GM13976 (cell line): ENCODE measurements at places on chromosomes 11 and 22.
A peak's percentile ranks its signal among the peaks of the same experiment; 100 is the strongest.

DNA sequence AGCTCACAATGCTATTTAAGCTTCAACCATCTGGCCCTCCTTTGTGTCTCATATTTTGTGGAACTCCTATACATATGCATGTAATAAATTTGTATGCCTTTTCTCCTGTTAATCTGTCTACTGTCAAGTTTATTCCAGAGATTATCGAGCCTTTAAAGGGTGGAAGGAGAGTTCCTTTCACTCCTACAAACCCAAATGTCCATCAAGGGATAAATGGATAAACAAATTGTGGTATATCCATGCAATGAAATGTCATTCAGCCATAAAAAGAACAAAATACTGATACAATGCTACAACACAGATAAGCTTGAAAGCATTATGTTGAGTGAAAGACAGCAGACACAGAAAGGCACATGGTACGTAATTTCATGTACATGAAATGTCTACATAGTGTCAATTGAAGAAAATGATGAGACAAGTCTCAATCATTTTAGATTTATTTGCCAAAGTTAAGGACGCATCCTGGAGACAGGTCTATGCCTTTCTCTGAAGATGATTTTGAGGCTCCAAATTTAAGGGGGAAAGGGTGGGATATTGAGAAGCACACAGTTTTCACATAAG lies 17.7 kb upstream of the FEZ1 start:
- DNase-seq: no peak

GRCh38 chr11:121237686-121238658 lies 54.6 kb upstream of the SC5D start:
- DNase-seq: no peak

DNA sequence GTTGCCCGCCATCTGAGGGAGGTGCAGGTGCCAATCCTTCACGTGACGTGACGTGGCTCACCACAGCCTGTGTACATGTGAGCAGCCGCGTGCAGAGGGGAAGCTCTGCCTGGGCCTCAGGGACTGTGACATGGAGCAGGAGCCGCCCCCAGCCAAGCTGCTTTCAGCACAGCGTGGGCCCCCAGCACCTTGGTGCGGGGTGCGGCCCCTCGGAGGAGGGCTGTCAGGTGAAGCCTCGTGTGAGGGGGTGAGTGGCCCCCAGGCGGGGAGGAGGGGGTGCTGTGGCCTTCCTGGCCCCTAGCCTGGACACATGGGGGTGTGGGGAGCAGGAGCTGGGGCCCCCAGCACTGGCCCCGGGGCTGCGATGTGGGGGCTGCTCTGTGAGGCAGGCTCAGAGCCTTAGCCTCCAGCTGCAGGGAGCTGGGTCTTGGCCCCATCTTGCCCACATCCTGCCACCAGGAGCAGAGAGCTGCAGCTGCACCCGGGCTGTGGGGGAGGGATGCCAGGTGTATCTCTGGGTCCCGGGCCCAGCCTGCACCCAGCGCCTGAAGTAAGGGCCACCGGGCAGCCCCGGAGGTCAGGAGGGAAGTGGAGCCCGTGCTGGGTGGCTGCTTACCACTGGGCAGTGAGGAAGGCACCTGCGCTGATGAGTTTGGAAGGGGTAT lies at the start of gene ADORA2A:
Gene ADORA2A (plus strand): TSS at position 100 of the 665 bp plus-strand sequence. CDS start 5,806 bp downstream, outside the sequence.
- DNase-seq: peak; percentile 72

DNA sequence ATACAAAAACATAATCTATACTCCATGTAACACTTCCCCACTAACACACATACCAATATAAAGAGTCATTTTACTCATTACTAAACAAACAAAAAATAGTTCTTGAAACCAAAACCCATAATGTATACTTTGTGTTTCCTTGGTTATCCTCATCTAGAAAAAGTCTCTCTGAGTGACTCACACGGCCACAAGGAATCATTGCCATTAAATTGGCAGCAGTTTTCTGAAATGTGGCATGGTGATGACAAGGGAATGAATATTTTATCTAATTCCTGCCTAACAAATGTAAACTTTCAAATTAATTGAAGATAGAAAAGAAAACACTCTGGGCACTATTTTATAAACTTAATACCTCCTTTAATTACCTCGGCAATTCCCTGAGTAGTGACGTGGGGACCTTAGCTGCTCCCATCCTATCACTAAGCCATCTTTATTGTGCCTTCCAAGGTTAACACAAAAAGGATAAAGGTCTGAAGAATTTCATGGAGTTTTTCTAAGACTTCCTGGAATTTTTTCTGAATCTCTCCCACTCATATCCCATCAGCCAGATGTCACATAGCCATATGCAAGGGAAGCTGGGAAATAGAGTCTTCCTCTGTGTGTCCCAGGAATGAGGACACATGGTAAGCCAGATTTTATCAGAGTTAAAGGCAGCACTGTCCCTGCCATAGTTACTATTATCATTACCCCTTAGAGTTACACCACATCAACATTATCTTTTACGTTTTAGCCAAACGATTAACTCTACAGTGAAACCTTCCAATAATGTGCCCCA lies 857.2 kb upstream of the TENM4 start:
- no peak for DNase-seq

GRCh38 chr22:46797355-46797754 lies 34.9 kb downstream of the TBC1D22A start:
- DNase-seq: no peak

GRCh38 chr22:46758867-46759290 lies 3.6 kb upstream of the TBC1D22A start:
- DNase-seq: peak; percentile 69

- DNase-seq: no peak
Observed at GRCh38 chr11:24859801-24860300, 363.0 kb downstream of the LUZP2 start.

GRCh38 chr11:46305295-46305694 lies 27.8 kb downstream of the CREB3L1 start:
- DNase-seq: no peak

- no peak for DNase-seq
Observed at GRCh38 chr11:24267014-24267413, 229.8 kb upstream of the LUZP2 start.

DNA sequence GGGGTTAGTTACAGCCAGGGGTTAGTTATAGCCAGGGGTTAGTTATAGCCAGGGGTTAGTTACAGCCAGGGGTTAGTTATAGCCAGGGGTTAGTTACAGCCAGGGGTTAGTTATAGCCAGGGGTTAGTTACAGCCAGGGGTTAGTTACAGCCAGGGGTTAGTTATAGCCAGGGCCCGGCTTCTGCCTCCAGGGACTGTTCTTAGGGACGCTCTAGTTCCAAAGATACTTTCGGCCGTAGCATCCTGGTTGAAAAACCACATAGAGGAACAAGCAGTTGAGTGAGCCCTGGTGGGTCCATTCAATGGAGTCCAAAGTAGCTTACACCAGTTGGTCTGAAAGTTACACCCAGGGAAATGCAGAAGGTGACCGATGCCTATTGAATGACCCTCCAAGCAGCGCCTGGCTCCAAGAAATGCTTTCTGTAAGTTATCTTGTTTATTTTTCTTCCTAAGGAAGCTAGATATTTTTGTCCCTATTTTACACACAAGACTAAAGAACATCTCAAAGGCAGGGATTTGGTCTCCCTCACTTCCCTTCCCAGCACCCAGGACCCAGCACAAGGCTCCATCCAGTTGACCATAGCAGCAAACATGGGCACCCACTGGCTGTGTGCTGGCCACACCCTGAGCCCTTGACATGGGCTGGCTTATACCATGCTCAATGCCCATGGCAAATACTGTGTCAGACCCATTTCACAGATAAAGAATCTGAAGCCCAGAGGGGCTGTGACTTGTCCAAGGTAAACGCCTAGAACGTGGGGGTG lies 49.7 kb upstream of the SHISAL1 start:
- no peak for DNase-seq

DNA sequence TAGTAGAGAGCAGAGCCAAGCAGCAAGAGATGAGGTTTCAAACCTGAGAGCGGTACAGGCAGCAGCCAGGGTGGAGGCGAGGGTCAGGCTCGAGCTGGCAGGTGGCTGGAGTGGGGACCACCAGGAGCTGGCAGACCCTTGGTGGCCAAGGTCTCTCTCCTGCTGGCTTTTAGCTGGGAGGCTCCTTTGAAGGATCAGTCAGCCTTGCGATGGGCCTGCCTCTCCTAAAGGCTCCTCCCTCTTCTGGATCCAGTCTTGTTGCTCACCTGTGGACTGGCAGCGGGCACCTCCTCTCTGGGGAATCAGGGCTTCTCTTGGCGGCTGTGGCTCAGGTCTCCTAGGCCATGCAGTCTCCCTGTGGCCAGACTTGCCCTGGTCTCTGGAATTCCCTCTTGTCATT lies 24.8 kb downstream of the TPST2 start:
- DNase-seq: no peak

DNA sequence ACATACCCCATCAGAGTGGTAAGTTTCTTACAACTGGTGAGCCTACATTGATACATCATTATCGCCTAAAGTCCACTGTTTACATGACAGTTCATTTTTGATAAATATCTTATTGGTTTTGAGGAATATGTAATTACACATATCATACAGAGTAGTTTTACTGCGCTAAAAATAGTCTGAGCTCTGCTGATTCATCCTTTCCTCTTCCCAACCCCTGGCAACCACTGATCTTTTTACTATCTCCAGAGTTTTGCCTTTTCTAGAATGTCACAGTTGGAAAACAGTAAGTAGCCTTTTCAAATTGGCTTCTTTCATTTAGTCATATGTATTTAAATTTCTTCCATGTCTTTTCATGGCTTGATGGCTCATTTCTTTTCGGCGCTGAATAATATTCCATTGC lies 112.8 kb downstream of the LARGE1 start:
- no peak for DNase-seq

DNA sequence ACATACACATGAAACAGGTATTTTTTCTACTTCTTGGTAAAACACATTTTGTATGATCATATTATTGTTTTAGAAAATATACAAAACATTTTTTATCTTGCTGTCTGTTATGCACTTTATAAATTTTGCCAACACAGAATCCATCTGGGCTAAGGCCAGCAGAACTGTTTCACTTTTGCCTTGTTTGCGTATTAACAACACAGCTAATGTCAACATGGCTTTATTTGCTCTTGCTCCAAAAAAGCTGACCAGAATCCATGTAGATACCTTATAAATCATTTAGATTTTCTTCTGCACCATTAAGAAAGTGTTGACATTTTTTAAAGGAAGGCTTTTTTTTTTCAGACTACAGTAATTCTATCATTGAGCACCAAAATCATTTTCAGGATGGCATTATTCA lies 58.1 kb upstream of the PGR start:
- no peak for DNase-seq

GRCh38 chr22:19876314-19876940 lies 21.8 kb upstream of the GNB1L start:
- DNase-seq: no peak

GRCh38 chr22:22341736-22342135 lies 97.2 kb downstream of the VPREB1 start:
- no peak for DNase-seq

DNA sequence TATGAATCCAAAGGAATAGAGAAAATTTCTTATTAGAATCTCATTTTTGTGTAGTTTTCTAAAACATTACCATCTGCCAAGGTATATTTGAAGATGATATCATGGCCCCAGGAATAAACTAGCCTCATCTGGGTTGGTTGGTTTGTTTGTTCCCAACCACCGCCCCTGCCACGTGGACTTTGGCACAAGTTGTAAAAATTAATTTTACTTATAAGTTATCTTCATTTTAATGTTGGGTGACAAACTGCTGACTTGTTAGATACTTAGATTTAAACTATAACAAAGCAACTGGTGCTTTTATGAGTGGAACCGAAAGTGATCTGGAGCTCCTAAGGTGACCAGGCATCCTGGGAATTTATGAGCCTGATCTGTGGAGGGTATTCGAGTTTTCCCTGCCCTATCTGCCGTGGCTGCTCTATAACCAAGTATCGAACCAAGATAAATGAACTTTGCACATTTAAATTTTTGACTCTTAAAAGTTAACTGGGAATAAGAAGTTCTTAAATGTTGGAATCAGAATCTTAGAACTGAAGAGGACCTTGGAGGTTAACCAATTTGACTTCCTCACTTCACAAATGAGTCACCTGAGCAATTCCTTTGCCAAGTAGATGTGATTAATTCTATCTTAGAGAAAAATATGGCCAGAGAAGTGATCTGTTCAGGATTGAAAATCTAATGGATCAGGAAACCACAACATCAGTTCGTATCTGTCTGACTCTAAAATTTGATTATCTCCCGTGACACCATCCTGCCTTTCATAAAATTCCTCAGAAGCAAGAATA lies 129.1 kb upstream of the ARHGAP42 start:
- DNase-seq: no peak

DNA sequence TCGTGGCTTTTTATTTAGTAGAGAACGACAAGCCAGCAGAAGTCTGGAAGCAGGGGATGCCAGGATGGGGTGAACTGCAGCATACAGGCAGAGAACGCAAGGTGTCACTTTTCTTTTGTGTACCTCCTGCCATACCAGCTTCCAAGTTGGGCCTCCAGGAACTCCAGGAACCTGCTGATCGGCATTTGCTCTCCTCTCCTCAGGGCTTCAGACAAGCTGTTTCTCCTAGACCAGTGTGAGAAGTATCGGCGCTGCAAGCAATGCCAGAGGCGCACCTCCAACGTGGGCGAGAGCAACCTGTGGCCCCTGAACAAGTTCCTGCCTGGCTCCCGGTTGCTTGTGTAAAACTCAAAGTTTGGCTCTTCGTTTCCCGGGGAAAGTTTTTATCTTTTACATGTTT lies 47.7 kb downstream of the CCDC81 start:
- DNase-seq: no peak

DNA sequence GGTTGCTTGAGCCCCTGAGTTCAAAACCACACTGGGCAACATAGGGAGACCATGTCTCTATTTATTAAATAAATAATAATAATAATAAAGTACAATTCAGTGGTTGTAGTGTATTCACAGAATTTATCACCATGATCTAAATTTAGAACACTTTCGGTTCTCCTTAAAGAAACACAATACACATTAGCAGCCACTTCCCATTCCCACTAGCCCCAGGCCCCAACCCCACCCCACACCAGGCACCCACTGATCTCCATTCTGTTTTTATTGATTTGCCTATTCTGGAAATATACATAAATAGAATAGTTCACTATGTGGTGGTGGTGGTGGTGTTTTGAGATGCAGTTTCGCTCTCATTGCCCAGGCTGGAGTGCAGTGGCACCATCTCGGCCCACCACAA lies 45.7 kb downstream of the BCL2L13 start:
- DNase-seq: no peak

DNA sequence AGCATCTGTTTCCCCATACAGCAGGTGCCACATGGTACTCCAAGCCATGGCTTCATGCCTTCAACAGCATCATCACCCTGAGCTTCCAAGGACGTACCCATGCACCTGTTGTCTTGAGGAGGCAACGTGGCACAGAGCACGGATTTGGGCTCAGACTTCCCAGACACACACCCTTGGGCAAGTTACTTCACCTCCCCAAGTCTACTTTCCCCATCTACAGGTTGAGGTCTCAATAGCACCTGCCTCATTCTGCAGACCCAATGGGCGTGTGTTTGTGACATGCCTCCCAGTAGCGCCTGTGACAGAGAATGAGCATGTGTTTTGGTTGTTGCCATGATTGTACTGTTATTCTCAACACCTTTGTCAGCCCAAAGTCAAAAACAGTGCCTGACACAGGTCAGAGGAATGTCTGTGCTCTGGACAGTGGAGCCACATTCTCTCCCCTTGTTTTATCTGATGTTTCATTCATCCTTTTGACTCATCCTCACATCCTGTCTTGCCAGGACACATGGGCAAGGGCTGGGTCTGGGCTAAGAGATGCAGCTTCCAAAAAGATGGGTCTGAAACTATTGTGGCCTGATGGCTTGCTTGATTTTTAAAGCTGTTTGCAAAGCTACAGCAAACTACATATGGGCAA lies 53.4 kb upstream of the CCND1 start:
- DNase-seq: no peak
